ENCODE measurements at places on chromosomes 13 and 19. TPM values are rescaled to one million over a fixed set of nuclear protein-coding genes. Genes with fewer than 3 reads are reported as not detected.

DNA sequence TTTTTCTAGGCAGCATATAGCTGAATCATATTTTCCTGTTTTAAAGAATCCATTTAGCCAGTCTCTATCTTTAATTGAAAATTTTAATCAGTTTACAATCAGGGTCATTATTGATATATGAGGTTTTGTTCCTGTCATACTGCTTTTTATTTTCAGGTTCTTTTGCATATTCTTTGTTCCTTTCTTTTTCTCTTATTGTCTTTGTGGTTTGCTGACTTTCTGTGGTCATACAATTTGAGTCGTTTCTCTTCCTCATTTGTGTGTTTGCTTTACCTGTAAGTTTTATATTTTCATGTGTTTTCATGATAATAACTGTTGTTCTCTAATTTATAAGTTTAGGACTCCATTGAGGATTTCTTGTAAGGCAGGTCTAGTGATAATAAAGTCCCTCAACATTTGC is 812.6 kb downstream of the DACH1 start:
- DNase-seq: no peak
- H3K4me1 ChIP-seq: no peaks in the 10 kb centered on the region

- DNase-seq: no peak
- no peaks in the 10 kb centered on the region for H3K27me3 ChIP-seq
- no peak overlapping the region for H3K4me3 ChIP-seq
- H3K4me1 ChIP-seq: no peaks in the 10 kb centered on the region
Observed at GRCh38 chr13:100392709-100393630, 195.6 kb downstream of the GGACT start.

- H3K4me1 ChIP-seq: peaks cover 19% of the 10 kb centered on the region
- peaks cover under 1% of the 10 kb centered on the region for H3K27me3 ChIP-seq
- DNase-seq: peak; percentile 86
- peaks cover 3% of the 10 kb centered on the region for H3K36me3 ChIP-seq
- H3K4me3 ChIP-seq: peak within 1 kb of the TSS; percentile 63
Observed at GRCh38 chr13:110615322-110616102, at the start of gene NAXD. Gene NAXD (plus strand): TSS chr13:110615545. CDS start chr13:110615602, 57 bp downstream.

The WDR88 gene
- total RNA-seq: not detected

The SLC10A2 gene
- total RNA-seq: 0.30 TPM

The CLEC11A gene
- total RNA-seq: 17.0 TPM

The PLD3 gene
- 394 TPM for total RNA-seq
